Vagina (tissue), 2 donors: ENCODE measurements at places on chromosomes 1 and 21. TPM values are rescaled to one million over a fixed set of nuclear protein-coding genes. Genes with fewer than 3 reads are reported as not detected.
A peak's percentile ranks its signal among the peaks of the same experiment; 100 is the strongest.

- DNase-seq: no peak
Measured at GRCh38 chr1:183093786-183094298, 70.6 kb downstream of the LAMC1 start.

- no peak for DNase-seq
Measured at GRCh38 chr21:40018871-40019475, 151.7 kb downstream of the PCP4 start.

DNA sequence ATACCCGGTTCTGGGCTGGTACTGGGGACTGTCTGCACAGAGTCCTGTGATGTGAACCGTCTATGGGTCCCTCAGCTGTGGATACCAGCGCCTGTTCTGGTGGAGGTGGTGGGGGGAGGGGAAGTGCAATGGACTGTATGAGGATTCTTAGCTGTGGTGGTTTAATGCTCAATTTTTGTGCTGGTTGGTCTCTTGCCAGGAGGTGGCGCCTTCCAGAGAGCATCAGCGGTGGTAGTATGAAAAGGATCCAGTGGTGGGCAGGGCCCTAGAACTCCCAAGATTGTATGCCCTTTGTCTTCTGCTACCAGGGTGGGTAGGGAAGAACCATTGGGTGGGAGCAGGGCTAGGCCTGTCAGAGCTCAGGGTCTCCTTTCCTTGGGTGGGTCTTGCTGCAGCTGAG is 89.4 kb upstream of the B3GALT2 start:
- no peak for DNase-seq

GRCh38 chr1:68294367-68295066 is 62.2 kb upstream of the WLS start:
- DNase-seq: no peak

- DNase-seq: no peak
Measured at GRCh38 chr1:16969057-16969611, 11.3 kb downstream of the MFAP2 start.

DNA sequence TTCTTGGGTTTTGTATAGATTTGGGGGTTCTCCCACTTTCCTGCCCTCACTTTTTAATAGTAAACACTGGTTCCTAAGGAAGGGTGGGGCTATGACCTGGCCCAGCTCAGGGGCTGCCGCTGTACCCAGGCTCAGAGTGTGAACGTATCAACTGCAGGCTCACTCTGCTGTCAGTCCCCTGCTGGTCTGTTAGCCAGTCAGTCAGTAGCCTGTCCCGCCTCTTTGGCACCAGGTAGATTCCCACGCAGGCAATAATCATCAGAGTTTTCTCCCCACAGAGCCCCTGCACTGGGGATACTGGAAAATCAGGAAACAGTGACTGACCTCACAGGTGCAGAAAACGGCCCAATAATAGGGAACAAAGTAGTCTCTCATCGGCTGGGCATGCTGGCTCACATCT is 15.0 kb upstream of the ALPL start:
- DNase-seq: no peak

DNA sequence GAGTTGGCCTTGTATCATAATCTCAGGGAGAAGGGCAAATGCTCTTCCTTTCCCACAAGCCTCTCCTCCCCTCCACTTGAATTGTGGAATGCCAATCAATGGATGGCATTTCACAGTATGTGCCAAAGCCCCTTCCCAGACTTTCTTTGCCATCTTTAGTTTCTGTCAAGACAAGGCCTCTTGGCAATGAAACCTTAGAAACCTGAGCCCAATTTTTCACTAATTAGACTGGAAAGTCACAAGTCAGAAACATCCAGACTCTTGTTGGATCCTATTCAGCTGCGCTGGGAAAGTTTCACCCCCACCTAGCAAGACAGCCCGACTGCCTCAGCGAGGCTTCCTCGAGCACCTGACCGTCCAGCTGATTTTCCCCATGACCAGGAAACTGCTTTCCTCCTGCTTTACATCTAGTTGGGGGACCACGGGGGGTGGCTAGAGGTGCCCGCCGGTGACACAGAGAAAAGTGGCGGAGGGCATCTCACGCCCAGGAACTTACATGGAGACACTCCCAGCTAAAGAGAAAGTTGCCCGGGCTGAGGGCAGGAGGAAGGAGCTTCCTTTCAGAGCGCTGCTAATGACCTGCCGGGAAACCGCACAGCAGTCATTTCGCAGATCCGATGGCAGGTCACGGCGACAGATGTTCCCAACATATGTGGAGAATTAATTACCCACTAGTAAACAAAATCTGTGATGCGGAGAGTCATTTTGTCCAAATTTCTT is 302.6 kb upstream of the RRP15 start:
- no peak for DNase-seq

DNA sequence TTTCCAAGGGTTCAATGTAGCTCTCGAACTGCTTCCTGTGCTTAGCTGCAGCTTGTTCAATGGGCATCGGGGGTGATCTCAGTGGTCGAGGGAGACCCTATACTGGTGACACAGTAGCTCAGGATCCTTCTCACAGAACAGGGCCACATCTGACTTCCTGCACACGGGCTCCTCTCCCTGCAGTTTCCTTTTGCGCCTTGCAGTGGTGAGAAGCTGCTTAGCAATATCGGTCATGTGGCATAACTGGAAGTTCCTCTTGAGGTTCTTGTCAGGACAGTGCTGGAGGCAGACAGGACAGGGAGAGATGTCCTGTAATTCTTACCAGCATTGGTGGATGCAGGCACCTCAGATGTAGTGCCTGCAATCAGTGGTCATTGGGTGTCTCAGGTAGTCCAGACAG is 140.5 kb upstream of the MAP1LC3C start:
- DNase-seq: no peak

DNA sequence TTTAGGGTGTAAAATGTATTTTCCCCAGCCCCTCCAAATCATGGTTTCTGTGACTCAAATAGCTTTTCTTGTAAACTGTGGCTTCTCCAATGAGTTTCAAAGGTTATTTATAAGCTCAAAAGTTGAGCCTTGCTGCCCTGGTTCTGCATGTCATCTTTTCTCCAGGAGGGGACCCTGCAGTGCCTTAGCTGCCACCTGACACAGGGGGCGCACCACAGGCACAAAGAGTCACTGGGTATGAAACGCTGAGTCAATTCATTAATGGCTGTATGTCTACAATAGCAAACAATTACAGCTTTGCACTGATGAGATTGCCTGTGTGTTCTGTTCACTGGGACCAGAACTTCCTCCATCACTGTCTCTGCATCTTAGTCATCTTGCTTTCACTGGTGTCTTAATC is 100.8 kb downstream of the PCP4 start:
- no peak for DNase-seq

DNA sequence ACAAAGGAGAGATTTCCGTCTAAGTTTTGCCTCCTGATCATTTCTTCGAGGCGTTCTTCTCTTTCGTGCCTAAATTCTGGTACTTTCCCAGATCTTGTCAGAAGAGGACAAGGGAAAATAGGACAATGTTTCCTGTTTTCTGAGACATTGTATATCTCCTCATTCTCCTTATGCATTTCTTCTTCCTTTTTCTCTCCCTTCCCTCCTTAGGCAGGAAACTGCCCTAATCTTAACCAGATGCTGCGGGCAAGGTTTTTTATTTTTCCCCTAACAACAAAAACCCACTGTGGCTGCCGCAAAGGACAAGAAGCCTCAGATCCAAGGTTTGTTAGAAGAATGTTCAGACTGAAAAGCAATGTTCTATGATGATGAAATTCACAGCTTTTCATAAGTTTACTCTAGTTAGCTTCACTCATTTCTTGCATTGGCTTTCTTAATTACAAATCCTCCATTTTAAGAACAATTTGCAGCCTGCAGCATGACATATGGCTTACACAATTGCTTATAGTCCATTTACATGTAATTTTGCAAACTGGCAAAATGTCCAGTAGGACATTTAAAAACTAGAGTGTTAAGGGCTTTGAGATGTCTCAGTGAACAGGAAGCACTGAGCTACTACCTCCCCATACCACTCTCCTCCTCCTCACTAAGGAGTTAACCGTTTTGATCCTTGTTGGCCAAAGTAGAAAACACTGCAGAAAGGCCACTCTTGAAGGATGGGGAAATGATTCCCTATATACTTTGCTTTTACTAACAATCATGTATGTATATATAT is 624 bp downstream of the CTSK start:
- DNase-seq: no peak

GRCh38 chr1:3035563-3036446 is 14.5 kb downstream of the ACTRT2 start:
- DNase-seq: no peak

- peak; percentile 31 for DNase-seq
Measured at GRCh38 chr1:203100516-203100869, 14.7 kb upstream of the MYOG start.

GRCh38 chr1:64304823-64305222 is 101.4 kb downstream of the UBE2U start:
- no peak for DNase-seq

GRCh38 chr1:200311256-200311655 is 98.6 kb downstream of the ZNF281 start:
- no peak for DNase-seq

RGS4 gene
- total RNA-seq: 6.9 TPM

REN gene
- not detected for total RNA-seq

BTF3L4 gene
- total RNA-seq: 24.3 TPM

UBASH3A gene
- 6.4 TPM for total RNA-seq

NUAK2 gene
- total RNA-seq: 49.6 TPM

NR1I3 gene
- total RNA-seq: not detected

RXFP4 gene
- not detected for total RNA-seq
